Inflammatory macrophage treated with lipopolysaccharide for 4 hours (primary cell): ENCODE measurements at places on chromosomes 6 and 20.

- DNase-seq = no peak
Observed at GRCh38 chr6:53628354-53629119, 37.0 kb downstream of the KLHL31 start.

DNA sequence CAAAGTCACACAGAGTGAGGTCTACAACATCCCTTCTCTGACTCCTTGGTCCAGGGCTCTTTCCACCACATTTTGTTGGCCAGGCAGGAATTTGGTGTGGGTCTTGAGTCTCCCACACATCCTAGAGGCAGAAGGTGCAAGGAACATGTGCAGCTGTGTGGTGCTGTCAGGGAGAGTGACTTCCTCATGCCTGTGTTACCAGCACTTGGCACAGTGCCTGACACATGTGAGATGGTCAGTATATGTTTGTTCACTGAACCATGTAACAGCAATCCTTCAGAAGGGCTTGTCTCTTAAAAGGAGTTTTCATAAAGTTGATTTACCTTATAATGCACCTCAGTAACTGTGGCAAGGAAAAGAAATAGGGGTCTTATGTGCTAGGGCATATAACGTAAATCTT, 168.5 kb downstream of the CDC5L start:
- DNase-seq = peak; percentile 21

GRCh38 chr20:9460518-9460917, 53.9 kb upstream of the LAMP5 start:
- DNase-seq = no peak

DNA sequence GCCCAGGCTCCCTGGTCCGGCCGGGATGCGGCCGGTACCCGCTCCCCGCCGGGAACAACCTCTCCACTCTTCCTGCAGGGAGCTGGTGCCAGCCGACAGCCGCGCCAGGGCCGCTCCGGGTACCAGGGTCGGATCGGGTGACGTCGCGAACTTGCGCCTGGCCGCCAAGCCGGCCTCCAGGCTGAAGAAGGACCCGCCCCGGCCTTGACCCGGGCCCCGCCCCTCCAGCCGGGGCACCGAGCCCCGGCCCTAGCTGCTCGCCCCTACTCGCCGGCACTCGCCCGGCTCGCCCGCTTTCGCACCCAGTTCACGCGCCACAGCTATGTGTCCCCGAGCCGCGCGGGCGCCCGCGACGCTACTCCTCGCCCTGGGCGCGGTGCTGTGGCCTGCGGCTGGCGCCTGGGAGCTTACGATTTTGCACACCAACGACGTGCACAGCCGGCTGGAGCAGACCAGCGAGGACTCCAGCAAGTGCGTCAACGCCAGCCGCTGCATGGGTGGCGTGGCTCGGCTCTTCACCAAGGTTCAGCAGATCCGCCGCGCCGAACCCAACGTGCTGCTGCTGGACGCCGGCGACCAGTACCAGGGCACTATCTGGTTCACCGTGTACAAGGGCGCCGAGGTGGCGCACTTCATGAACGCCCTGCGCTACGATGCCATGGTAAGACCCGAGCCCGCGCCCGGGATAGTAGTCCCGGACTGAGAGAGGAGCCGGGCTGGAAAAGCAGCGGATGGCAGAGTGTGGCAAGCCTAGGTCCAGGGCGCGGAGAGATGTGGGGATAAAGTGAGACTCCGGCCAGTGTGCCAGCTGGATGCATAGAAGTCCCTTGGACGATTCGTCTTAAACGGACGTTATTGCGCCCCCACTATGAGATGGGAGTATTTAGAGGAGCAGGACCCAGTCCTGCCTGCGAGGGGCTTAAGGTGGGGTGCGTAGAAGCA, at the start of gene NT5E:
Gene NT5E, plus strand, starts transcription at position 266 of the 942 bp plus-strand sequence. Its CDS starts 57 bp downstream, at position 323.
- no peak for DNase-seq

- no peak for DNase-seq
Observed at GRCh38 chr6:166330612-166331011, 11.7 kb downstream of the SFT2D1 start.
